Ascending aorta (tissue), 2 donors: ENCODE measurements at places on chromosomes 1 and 21. TPM values are rescaled to one million over a fixed set of nuclear protein-coding genes. Genes with fewer than 3 reads are reported as not detected.

GRCh38 chr1:89043940-89044339 is 21.1 kb downstream of the GBP1 start:
- DNase-seq = no peak

- no peak for DNase-seq
Measured at GRCh38 chr1:90716243-90716551, 905 bp downstream of the BARHL2 start.

DNA sequence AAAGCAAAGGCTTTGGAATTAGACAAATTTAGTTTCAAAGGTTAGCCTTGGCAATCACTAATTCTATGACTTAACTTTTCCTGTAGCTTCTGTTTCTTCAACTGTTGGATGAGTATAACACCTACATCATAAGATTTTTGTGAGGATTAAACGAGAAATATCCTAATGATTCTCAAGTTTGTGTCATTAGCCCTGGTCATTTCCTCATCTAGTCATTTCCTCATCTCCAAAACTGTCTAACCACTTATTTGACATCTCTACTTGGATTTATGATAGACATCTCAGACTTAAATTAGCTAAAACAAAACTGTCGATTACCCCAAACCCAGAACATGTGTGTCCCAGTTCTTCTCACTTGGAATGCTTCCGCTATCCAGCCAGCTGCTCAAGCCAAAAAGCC is 80.2 kb upstream of the CHODL start:
- no peak for DNase-seq

The CDKN2C gene
- 2.4 TPM for total RNA-seq

The MYOC gene
- 4.2 TPM for total RNA-seq
